AG04450 (cell line): ENCODE measurements at places on chromosomes 7 and 10.

GRCh38 chr10:27529010-27529783, 25.1 kb downstream of the RAB18 start:
- no peak for DNase-seq

GRCh38 chr7:151124899-151125399, 38.7 kb downstream of the AGAP3 start:
- DNase-seq, result no peak

GRCh38 chr10:119026301-119027110, 3.0 kb upstream of the NANOS1 start:
- DNase-seq, result no peak

DNA sequence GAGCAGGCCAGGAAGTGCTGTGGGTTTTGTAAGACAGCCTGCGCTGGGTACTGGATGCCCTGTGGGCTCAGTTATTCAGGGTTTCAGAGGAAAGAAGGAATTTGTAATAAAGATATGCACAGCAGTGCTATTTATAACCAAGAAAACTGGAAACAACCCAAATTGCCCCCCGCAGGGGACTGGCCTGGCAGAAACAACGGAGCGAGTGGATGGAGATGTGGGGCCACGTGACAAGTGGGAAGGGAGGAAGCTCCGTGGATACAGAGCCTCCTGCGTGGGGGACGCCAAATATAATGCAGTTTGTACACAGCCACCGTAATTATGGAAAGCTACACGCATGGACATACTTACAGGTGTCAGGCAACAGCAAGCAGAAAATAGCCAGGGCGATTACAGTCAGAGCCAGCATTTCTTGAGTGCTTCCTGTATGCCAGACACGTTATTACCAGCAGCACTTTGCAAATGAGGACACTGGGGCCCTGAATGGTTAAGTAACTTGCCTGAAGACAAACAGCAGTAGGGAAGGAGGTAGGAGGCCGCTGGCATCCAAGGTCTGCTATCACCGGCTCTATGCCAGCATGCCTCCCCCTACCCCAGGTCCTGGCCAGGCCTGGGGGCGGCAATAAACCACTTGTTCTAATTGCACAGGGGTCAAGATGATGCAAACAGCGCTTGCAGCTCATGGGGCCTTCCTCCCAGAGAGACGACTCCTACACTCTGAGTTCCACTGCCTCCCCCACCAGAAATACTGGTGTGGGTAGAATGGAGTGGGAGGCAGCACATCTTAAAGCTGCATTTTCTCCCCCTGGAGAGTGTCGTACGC, 8.7 kb upstream of the CAMK2B start:
- no peak for DNase-seq

DNA sequence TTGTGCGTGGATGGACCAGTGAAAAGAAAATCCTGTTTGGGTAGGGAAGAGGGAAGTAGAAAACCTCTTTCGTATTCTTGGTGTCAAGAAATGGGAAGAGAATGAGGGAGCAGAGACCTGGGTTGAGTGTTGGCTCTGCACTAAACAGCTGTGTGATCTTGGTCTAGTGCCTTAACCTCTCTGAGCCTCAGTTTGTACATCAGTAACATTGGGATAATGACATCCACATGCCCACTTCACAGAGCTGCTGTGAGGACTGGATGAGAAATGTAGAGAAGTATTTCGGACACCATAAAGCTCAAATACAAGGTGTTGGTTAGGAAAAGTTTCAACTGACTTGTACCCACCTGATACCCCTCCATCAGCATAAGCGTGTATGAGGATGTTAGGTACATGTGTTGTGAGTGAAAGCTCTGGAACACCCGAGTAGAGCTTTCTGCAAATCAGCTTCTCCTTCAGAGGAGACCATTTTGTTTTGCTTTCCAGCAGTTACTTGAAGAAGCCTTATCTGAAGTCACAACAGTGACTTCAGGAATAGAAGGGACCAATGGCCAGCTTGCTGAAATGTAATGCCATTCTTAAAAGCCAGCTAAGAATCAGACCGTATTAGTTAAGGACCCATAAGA, 11.2 kb downstream of the TRIM56 start:
- DNase-seq, result no peak

DNA sequence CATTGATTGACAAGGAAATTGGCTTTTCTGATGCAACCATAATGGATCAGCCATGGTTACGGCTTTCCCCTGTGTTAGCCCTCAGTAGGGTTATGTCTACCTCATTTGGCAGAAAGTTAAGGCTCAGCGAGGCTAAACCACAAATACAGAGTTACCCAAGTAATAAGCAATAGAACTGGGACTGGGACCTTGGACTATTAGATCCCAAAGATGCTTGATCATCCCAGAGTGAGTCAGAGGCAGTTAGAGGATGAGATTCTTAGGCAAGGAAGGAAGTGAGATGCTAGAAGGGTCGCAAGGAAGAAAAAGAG, 401.4 kb downstream of the TNS3 start:
- DNase-seq, result no peak
